ENCODE measurements at places on chromosomes 12 and 14.

GRCh38 chr12:93670104-93670503 lies 7.1 kb upstream of the CRADD start:
- no peak for DNase-seq

GRCh38 chr12:104863296-104863948 lies 94.7 kb downstream of the SLC41A2 start:
- no peak for DNase-seq

- no peak for DNase-seq
These were observed 362.1 kb downstream of the EGLN3 start for GRCh38 chr14:33588771-33589170.

DNA sequence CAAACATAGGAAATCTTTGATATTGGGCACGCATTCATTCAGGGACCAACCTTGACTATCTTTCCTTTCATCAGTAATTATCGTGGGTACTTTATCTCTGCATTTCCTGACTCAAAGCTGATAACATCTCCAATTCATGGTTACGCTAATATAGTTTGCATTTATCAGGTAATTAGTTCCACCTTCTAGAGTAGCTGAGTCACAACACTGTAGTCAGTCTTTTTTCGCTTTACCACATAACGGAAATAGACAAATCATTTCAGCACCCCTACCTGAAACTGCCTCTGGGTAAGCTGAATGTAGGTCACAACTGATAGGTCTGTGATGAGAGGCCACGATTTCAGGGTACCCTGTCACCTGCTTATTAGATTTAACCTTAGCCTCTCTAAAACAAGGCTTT lies 36.7 kb upstream of the IL22 start:
- peak; percentile 18 for DNase-seq

DNA sequence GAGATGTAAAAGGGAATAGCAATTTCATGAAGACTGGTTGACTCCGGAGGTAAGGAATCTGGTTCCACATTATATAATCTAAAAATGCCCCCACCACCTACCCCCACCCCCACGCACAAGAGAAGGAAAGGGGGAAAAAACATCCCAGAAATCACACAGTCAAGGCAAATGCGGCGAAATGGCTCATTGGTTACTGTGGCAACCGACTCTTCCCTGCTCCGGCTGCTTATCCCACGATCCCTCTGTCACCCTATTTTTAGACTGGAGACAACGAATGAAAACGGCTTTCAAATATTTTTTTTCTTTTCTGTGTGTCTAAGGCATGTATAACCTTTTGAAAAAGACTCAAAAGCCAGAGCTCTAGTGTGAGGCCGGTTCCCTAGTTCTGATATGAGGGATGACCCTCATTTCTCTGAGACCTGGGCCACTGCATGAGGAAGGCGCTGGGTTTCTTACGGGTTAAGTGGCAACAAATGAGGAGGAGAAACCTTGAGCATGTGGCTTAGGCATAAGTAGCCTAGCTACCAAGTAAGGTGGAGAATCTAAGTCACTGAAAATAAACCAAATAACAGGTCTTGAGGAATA lies 148.3 kb upstream of the GRIN2B start:
- no peak for DNase-seq

DNA sequence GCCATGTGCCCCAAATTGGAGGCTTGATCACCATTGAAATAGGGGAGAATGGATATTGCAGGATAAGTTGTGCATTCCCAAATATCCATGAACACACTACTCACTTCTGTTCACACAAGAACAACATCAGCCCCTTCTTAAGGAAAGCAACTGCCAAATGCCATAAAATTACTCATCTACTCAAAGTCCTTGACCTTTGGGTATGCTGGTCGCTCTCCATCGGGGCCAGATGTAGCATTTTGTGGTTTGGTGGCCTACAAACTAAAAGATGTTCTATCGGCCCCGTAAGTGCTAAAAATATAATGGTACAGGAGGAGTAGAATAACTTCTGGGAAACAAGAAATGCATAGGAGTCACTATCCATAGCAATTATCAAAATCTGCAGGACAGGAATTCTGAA lies 362.6 kb downstream of the AEBP2 start:
- no peak for DNase-seq

GRCh38 chr12:47841910-47842309 lies 22.2 kb upstream of the HDAC7 start:
- no peak for DNase-seq

- DNase-seq, result peak; percentile 2
These were observed 468.3 kb downstream of the AACS start for GRCh38 chr12:125533434-125534029.

DNA sequence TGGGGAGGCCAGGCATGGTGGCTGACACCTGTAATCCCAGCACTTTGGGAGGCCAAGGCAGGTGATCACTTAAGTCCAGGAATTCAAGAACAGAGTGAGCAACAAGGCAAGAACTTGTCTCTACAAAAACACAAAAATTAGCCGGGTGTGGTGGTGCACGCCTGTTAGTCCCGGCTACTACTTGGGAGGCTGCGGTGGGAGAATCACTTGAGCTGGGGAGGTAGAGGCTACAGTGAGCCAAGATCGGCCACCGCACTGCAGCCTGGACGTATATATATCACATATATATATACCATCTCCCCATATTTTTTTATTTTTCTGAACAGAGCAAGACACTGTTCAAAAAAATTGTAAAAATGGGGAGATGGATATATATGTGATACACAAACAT lies 19.5 kb downstream of the CKAP4 start:
- DNase-seq, result no peak

- no peak for DNase-seq
These were observed 125.7 kb downstream of the CRADD start for GRCh38 chr12:93802698-93803423.

DNA sequence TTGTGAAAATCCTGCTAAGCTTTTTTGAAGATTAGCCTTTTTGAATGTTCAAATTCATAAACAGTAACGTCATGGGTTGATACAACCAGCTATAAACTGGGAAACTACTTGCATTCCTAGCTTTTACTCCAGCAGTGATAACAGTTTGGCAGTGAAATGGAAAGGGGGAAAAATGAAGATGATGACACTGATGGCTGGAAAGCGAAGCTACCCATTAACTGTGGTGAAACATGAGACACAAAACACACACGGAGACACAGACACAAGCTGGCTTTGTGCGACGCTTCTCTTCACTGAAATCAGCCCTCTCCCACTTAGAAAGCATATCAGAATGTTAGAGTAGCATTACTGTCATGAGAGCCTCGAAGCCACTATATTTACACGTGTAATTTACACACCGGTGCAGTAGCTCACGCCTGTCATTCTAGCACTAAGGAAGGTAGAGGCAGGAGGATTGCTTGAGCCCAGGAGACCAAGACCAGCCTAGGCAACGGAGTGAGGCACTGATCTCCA lies 15.7 kb downstream of the VPS37B start:
- no peak for DNase-seq

GRCh38 chr14:22653012-22653621 lies 9.0 kb upstream of the OR6J1 start:
- no peak for DNase-seq

DNA sequence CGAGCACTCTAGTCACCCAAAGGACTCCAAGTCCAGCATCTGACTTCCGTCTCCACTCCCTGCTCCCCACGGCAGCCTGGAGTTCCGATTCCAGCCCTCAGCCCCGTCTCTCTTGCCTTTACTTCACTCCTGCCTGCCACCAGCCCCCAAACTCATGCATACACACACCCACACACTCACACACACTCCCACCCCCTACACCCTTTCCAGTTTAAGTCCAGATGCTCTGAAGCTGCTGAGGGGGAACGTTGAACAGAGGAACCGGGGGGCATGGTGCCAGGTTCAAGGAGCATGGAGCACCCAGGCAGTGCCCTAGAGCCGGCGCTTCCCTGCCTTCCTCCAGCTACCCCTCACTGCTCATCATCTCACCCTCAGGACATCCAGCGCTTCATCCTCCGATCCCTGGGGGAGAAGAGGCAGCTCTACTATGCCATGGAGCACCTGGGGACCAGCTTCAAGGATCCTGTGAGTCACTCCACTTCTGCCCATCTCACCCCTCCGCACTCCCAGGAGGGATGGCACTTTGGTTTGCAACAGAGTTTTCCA lies 3.3 kb downstream of the P3H3 start:
- DNase-seq, result no peak

- no peak for DNase-seq
These were observed 3.6 kb downstream of the COQ6 start for GRCh38 chr14:73953731-73954130.

DNA sequence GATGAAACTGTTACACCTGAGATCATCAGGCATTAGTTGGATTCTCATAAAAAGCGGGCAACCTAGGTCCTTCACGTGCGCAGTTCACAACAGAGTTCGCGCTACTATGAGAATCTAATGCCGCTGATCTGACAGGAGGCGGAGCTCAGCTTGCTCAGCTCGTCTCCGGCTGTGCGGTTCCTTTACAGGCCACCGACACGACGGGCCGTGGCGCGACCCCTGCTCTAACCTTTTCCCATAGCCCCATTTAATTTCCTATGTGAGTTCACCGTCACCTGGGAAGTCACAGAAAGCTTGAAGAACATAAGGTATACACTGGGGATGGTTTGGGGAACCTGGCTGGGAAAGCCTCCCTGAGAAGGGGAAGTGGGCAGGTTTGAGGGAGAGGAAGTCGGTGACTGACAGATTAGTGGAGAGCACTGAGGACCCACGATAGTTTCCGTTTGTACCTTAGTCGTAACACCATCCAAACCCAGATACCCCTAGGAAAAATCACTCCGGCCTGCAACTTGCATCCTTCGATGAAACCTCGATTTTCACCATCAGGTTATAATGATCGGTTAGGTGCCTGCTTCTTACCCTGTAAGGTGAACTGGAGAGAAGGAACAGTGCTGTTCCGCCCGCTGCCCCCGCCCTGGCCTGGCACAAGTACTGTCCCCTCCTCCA lies 2.8 kb upstream of the AAAS start:
- DNase-seq, result no peak

DNA sequence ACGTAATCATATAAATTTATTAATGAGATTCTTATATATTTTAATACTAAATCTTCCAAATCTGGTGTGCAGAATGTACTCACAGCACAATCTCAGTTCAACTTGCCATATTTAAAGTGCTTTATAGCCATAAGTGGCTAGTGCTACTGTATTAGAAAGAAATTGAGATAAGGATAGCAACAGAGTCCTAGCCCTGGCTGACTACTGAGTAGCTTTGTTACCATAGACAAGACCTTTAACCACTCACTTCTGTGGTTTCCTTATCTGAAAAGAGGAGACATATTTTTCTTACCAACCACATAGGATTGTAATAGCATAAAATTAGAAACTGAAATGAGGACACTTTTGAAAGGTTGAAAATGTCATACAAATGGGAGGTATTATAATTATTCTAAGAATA lies 2.0 kb upstream of the CHURC1 start:
- DNase-seq, result no peak

DNA sequence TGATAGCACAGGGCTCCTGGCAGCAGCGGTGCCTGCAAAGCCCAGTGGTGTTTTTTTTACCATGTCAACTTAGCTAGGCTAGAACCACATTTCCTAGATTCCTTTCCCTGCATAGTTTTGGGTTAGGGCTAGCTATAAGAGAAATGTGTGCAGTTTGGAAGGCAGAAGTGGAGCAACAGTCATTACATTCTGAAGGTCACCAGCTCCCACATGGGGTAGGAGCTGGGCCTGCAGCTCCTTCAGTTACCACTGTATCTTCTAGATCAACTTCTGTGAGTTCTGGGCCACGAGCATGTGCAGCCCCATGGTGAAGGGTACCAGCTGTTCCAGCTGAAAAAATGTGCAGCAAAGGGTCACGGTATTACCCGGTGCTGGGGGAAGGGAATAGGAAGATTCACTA lies 2.3 kb upstream of the SLC25A3 start:
- no peak for DNase-seq

- no peak for DNase-seq
These were observed 94.3 kb downstream of the OTX2 start for GRCh38 chr14:56715938-56716337.

GRCh38 chr14:41476526-41476925 lies 130.2 kb upstream of the LRFN5 start:
- no peak for DNase-seq
